ENCODE measurements at places on chromosomes 6 and 20.

DNA sequence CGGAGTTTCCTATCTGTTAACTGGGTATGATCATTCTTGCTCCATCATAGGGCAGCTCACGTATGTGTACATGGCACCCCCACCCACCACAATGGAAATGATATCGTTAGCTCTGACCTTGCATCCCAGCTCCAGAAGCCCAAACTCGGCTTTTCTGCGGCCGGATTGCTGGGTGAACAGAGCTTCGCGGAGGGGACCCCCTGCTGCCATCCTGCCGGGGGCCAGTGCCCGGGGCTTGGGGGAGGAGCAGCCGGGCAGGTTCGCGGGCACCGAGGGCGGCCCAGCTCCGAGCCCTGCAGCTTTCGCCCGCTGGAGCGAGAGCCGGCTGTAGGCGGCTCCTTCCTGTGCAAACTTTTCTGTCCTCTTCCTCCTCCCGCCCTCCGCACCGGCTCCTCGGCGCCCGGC, 24.9 kb upstream of the FUCA2 start:
- no peak for DNase-seq

- DNase-seq: no peak
These were observed 3.0 kb downstream of the FLRT3 start for GRCh38 chr20:14334306-14334930.

DNA sequence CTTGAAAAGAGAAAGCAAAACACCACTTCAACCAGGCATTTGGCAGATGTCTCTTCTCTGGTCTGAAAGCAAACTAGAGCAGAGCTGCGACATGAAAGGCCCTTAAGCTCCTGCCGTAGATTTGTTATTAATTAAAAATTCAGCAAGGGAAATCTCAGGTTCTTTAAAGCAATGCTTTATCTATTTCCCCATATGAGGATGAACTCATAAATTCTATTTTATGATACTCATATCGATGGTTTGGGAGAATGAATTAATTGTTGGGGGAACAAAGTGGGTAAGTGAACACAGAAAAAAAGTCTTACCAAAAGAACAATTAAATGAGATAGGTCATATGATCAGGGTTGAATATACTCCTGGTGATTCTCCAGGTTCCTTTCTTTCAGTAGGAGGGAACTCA, 464.7 kb upstream of the SLC35B3 start:
- no peak for DNase-seq

DNA sequence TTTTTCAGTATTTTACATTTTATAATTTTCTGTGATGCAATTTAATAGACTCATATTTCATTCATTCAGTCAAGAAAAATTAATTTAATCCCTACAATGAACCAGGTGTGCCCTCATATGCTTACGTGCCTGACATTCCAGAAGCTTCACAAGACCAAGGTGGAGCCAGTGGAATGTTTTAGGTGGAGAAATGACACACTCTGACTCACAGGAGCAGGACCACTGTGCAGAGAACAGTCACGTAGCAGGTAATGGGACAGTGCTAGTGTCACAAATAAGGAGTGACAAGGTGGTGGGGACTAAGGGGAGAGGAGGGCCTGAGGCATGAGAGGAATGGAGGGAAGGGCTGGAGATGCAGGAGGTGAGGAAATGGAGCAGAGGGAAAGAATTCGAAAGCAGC, 37.0 kb upstream of the HLA-G start:
- DNase-seq: no peak

GRCh38 chr20:51563486-51564332, 21.2 kb upstream of the NFATC2 start:
- no peak for DNase-seq

GRCh38 chr20:7090811-7091210, 323.3 kb downstream of the BMP2 start:
- no peak for DNase-seq

Data from iPS DF 19.7 (cell line).